ENCODE measurements at places on chromosomes 13 and 19.

GRCh38 chr19:34135054-34135800 lies 37.1 kb upstream of the LSM14A start:
- no peak for DNase-seq

DNA sequence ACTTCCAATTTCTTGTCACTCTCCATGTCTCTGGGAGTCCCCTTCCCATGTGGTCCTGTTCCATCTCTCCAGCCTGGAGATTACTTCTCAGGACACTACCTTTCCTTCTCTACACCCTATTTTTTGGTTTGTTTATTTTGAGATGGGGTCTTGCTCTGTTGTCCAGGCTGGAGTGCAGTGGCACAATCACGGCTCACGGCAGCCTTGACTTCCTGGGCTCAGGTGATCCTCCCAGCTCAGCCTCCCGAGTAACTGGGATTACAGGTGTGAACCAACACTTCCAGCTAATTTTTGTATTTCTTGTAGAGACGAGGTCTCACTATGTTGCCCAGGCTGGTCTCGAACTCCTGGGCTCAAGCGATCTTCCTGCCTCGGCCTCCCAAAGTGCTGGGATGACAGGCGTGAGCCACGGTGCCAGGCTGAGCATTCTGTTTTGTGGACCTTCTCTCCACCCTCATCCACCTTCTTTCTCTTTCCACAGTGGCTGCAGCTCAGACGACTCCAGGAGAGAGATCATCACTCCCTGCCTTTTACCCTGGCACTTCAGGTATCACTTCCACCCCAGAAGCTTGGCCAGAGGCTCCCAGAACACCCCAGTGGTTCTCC lies 644 bp downstream of the HCST start:
- no peak for DNase-seq

- no peak for DNase-seq
Measured at GRCh38 chr19:33472226-33472625, 49.4 kb downstream of the PEPD start.

- no peak for DNase-seq
Measured at GRCh38 chr13:109918179-109918711, 131.9 kb upstream of the IRS2 start.

GRCh38 chr13:69948016-69948415 lies 159.6 kb upstream of the ATXN8OS start:
- no peak for DNase-seq

DNA sequence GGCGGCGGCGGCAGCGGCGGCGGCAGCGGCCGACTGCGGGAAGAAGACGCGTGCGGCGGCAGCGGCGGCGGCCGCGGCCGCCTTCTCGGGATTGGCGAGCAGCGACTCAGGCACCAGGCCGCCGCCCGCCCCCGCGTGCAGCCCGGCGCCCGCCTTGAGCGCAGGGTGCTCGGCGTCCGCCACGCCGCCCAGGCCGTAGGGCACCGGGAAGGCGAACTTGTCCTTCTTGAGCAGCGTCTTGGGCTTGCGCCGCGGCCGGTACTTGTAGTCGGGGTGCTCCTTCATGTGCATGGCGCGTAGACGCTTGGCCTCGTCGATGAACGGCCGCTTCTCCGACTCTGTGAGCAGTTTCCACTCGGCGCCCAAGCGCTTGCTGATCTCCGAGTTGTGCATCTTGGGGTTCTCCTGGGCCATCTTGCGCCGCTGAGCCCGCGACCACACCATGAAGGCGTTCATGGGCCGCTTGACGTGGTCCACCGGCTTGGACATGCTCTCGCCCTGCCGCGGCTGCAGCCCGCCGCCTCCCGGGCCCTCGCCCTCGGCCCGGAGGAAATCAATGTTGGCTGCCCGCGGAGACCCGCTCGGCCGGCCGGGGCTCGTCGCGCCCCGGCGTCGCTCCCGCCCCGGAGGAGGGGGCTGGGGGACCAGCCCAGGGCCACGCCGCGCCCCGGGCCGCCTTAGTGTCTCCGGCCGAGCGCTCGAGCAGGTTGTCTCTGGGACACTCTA lies 621 bp downstream of the SOX21 start:
- DNase-seq: no peak
